Upper lobe of right lung (tissue), 1 donor: ENCODE measurements at places on chromosomes 6 and 20.

- DNase-seq, result no peak
Measured at GRCh38 chr20:47989957-47990356, 204.7 kb upstream of the SULF2 start.

GRCh38 chr6:170438402-170438753 is 114.7 kb downstream of the PSMB1 start:
- DNase-seq, result peak; percentile 88

- no peak for DNase-seq
Measured at GRCh38 chr6:47057830-47058540, 15.9 kb upstream of the ADGRF1 start.

GRCh38 chr20:34986311-34987287 is 30.9 kb downstream of the MYH7B start:
- DNase-seq, result no peak

DNA sequence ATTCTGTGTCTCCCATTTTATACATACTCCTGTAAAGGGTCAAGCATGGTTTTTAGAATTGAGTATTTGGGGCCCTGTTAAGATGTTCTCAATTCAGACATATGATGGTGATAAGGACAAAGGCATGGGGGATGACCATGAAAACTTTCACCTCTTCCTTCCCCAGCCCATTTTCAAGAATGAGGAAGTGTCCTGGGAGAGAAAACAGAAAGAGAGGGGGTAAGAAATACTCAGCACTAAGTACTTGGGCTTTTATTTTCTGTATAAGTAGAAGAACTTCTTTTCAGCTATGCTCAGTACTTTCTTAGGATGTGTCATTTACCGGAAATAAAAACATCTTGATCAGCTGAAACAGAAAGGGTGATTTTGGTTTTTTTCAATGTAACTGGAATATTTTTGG is 10.9 kb upstream of the MBOAT1 start:
- no peak for DNase-seq

- no peak for DNase-seq
Measured at GRCh38 chr6:104326173-104327001, 533.3 kb downstream of the HACE1 start.

DNA sequence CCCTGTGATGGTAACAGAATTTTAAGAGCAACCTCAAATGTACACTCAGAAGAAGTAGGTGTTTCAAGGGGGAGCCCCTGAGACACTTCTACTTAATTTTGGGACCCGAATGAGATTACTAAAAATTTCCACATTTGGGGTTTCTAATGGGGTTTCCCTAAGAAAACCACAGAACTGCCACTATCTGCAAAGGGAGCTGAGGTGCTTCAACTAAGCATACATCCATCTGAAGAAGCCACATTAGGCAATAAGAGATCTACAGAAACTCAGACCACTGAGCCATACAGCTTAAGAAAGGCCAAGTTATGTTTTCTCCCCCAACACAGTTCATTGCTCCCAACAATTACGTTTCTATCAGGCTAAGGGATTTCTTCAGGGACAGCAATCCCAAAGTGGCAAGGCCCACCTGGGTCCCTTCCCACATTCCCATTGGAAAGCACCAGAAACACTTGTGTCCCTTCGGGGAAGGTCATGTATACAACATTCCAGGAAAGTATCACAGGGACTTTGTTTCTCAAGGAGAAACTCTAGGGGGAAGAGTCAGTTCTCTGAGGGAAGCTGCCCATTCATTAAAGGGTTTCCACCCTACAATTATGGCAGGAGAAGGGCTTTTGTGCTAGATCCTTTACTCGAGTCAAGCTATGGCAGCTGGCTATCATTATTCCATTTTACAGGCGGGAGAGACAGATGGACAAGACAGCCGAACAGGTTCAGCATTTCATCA is 5.0 kb downstream of the BCL2L1 start:
- DNase-seq, result no peak

- no peak for DNase-seq
Measured at GRCh38 chr6:21227486-21227885, 366.1 kb upstream of the SOX4 start.

- DNase-seq, result no peak
Measured at GRCh38 chr20:33516882-33517281, 27.0 kb downstream of the CBFA2T2 start.

DNA sequence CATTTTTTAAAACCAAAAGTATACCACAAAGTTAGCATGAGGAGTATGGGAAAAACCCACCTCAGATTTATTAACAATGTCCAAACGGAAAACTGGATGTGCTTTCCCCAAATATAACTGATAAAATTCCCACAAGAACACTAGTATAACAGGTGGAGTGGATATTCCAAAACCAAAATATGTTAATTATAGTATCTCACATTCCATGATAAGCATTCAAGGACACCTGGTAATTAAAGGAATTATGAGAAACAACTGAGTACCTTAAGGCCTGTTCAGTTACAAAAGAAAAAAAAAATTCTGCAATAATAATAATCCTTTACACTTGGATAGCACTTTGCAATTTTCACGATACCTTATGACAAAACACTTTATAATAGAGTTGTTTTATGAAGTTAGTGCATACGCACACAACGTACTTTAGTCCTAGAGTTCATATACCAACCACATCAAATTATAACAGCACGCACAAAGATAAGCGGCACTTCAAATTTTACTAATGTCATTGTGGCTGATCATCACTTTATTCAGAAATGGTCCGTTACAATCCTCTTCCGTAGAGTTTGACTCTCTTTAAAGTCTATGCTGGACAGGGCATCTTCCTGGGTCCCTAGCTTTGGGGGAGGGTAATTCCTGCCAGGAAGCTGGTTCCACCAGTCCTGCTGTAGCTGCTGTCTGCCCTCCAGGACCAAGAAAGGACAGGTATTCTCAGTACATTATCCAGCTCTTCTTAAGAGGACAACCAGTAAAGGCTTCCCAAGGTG is 1.7 kb downstream of the CDK19 start:
- DNase-seq, result no peak

GRCh38 chr6:4289770-4290320 is 154.5 kb upstream of the ECI2 start:
- no peak for DNase-seq

DNA sequence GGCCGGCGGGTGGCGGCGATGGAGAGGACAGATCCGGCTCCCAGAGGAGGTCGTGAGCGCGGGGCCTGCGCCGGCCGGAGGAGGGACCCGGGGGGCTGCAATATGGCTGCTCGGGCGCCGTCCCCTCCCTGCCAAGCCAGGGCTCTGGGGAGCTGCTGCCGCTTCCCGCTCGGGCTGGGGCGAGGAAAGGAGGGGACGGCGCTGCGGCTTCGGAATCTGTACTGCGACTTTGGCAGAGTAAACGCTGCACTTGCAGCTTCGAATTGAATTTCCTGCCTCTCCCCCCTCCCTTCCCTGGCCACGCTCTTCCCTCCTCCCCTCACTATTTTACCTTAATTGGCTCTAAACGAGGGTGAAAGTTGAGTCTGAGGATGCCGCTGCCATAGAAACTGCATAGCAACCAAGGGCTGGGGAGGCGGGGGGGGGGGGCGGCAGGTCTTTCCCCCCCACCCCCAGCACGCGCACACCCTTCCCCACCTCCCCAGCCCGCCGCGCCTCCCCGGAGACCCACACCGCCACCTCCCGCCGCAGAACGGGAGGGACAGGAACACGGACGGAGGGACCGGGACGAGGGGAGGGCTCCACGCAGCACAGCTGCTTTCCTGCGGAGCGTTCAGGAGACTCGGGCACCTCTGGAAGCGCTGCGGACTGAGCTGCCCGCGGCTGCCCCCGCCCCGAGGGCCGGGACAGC is 93.9 kb downstream of the RNASET2 start:
- DNase-seq, result no peak

DNA sequence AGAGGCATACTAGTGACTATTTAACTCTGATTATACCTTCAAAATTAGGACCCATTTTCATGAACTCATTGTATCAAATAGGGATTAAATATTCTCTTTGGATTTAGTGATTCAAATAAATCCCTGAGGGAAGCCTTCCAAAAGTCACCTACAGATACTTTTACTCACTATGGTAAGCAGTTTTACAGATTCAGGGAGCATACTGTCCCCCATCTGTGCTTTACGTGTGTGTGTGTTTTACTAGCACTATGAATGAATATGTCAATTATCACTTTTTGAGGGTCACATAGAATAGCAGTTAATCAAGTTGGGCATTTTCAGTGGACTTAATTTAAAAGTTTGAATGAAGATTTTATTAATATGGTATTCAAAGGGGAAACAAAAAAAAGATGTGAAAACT is 96.7 kb downstream of the EPHA7 start:
- DNase-seq, result no peak

DNA sequence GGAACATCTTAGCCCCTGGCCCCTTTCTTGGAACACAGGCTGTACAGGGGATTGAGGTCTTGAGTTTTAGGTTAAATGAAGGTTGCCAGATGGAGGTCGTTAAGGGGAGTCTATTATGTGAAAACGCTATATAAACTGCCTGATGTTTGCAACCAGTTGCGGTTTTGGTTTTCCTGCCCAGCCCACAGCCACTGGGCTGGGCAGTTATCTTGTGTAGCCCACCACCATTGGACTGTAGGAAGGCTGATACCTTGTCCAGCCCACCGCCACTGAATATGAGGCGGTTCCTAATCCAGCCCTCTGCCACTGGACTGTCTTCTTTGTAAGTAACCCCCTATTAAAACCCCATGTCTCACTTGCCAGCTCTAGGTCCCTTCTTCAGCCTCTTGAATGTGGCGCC is 42.3 kb upstream of the COL21A1 start:
- no peak for DNase-seq
